ENCODE measurements at places on chromosomes 4 and X.

DNA sequence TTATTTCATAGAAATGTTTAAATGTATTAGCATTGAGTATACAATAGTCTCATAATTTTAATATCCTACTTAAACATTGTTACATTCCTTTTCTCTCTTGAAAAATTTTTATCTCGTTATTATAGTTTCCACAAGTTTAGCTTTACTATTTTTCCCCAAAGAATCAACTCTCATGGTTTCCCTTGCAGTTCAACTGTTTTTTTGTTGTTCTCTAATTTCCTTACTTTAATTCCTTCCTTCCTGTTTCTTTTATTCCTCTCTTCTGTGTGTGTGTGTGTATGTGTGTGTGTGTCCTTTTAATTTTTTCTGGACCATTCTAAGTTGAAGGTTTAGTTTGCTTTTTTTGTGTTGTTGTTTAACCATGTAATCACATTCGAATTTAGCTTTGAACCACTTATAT, 171.1 kb downstream of the GASK1B start:
- no peak for DNase-seq

GRCh38 chrX:135484641-135485289, 35.7 kb upstream of the INTS6L start:
- peak; percentile 63 for DNase-seq

DNA sequence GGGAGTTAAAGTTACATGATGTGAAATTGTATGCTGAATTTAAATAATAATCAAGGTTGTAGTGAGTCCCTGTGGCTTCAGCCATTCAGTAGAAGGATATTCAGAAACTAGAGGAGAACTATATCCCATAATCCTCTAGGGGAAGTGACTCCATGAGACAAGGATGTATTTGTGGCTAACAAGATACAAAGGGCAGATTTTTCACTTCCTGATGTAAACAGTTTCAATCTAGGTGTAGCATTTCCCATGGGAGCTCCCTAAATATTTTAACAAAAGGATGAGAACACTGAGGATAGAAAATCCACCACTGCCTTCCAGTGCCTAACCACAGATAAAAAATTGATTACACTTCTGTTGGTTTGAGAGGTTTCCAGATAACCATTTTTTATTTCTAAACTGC, 435.4 kb upstream of the TENM3 start:
- DNase-seq = no peak

DNA sequence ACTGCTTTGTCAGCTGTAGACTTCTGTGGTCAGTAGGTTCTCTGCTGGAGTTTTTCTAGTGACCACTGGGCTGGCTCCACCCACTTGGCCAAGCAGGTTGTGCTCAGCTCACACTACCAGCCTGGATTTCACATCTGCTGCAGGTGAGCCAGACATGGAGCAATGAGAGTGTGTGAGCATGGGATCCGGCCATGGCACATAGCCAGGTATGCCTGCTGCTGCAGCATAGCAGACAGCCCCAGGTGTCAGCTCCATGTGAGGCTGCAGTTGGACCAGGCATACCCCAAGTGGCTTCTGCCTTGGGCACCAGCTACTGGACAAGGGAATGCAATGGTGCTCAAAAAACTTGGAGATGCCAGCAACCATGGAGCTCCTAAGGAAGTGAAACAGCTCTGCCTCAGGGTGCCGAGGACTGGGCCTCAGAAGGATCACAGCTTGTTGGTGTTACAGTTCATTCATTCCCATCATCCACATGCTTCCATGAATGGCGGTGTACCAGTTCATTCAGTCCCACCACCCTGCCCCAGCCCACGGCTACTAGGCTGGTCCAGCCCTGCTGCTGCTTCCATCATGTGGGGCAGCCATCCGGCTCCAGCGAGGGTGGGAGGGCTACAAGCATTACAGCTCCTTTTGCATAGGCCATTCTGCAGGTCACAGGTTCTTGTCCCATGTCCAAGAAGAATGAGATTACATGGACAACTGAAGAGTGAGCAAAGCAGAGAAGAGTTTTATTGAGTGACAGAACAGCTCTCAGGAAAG, 389.1 kb upstream of the PCDH7 start:
- DNase-seq = no peak

GRCh38 chr4:183146478-183146877, 47.4 kb downstream of the WWC2 start:
- DNase-seq = no peak

GRCh38 chr4:53055716-53056403, 193.7 kb downstream of the RASL11B start:
- DNase-seq = no peak

- peak; percentile 6 for DNase-seq
Observed at GRCh38 chr4:177484613-177485021, 42.4 kb upstream of the AGA start.

DNA sequence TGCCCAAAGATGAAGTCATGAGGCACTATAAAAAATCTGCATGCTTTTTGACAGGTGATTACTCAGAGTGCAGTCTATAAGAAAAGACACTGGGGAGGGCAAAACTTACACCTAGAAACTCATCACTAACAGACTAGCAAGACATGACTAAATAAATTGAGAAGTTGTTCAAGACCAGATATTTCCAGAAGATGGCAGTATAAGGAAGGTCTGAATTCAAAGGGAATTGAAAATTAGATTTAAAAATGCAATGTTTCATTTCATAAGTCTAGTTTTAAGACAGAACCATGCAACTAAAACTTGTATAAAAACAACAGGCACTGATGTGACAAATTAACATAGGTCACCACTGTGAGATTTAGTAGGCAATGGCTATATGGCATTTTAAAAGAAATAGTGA, 232.5 kb upstream of the POF1B start:
- DNase-seq = peak; percentile 27

DNA sequence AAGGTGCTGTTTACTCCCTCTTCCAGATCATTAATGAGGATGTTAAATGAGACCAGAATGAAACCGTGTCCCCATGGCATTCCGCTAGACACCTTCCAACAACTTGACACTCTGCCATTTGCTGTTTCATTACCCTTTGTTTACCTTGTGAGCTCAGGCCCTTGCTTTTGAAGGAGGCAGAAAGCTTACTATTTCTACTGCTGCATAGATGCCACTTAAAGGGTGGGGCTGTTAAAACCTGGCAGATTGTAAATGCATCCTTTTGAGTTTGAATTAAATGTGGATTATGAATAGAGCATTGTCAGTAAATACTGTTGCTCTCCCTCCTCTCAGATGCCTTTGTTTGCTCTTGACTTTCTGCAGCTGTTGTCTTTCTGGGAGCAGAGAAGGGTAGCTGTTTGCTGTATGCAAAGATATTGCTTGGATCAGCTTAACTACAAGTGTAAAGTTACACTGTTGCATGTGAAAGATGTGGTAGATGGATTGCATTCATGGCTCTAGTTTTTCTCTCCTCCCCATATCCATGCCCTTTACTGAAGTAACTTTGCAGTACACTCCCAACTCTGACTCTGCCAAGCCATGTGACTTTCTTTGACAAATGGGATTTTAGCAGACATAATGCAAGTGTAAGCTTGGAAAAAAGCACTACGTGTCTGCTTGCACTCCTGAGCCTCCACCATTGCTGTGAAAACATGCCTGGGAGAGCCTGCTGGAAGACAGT, 75.0 kb upstream of the DHX15 start:
- no peak for DNase-seq

GRCh38 chr4:6290769-6291547, 21.3 kb downstream of the WFS1 start:
- no peak for DNase-seq

DNA sequence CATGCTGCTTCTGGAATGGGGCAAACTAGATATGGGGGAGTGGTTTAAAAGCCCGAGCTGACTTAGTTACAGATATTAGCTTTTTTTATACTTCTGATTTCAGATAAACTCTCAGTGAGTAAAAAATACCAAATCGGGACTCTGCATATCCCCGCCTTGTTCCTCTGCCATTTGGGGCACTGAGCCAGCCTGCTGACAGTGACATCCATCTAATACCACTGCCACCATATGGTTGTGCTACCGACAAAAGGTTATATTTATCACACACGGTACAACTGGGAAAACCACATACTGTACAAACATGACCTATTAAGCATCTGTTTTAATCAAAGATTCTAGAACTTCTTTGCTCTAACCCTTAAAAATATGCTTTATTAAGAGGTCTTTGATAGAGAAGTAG, 78.7 kb downstream of the GALNT7 start:
- peak; percentile 77 for DNase-seq

GRCh38 chr4:124807421-124807820, 94.9 kb upstream of the ANKRD50 start:
- no peak for DNase-seq

DNA sequence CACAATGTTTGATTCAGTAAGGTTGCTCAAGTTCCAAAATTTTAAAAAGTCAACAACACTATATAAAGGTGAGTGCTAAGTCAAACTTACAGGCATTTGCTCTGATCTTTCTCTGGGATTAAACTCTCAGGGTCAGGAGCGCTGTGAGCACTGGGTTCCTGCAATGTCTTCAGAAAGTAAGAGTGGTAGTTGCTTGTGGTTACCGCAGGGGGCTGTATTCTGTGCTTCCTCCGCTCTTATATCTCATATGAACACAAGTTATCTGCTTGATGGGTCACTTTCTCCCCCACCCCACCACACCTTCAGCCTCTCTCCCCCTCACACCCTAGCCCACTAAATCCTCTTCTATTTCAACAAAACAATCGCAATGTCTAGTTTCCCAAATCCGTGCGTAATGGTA, 116.4 kb upstream of the IGSF1 start:
- DNase-seq = peak; percentile 46
